ENCODE measurements at places on chromosomes 2 and 18.

- no peak for DNase-seq
Observed at GRCh38 chr2:111219285-111219684, 98.6 kb downstream of the BCL2L11 start.

GRCh38 chr2:106080959-106081358 is 113.1 kb downstream of the UXS1 start:
- DNase-seq = no peak

- no peak for DNase-seq
Observed at GRCh38 chr2:233495503-233496496, 70.8 kb downstream of the USP40 start.

DNA sequence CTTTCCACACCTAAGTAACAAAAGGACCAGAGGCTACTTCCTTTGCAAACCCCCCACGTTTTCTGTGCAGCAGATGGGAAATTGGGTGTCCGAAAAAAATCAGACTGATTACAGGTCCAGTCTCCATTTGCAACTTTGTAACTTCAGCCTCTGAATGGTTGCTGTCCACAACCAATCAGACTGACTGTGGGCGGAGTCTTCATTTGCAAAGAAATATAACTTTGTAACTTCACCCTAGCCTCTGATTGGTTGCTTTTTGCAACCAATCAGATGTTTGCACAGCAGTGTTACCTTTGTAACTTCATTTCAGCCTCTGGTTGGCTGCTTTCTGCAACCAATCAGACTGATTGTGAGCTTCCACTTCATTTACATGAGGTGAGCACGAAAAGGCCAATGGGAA is 27.8 kb upstream of the CACNB4 start:
- DNase-seq = no peak

DNA sequence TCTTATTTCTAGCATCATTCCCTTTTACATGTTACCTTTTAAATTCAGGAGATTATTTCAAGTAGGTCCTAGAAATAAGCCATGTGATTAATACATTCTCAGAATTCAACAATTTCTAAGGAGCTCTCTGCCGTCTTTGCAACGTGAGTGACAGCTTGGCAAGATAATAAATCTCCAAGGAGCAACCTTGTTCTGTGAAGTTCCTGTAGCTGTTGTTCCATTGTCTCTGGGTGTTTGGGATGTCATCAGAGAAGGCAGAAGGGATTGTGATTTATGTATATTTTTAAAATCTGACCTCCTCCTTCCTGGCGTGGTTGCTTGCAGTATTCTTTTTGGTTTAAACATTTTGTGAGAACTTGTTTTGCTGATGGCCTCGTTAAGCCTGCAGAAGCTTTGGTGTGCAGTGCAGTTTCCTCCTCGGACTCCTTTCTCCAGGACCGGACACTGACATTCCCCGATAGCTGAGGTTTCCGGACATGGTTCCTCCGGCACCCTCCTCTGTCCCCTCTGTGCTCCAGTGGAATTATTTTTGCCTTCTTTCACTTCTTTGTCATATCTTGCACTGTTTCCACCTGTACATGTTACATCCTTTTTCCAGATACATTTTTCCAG is 33.7 kb downstream of the RAMP1 start:
- no peak for DNase-seq

DNA sequence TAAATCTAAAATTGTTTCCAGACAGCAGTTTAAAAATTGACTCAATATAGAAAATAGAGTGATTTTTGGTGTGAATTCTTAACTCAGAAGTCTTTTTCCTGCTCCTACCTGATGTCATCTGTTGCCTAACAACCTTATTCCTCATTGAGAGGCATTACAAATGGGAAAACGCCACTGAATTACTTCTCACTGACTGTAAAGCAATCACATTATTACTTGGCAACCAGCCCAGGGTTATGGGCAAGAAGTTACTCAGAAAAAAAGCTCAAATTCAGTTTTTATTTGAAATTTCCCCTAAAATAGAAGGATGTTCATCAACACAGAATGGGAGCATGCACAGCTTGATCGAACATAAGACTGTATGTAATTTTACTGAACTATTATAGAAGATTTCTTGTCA is 201.8 kb upstream of the GULP1 start:
- no peak for DNase-seq

GRCh38 chr2:24813691-24814137 is 20.5 kb downstream of the CENPO start:
- DNase-seq = no peak

DNA sequence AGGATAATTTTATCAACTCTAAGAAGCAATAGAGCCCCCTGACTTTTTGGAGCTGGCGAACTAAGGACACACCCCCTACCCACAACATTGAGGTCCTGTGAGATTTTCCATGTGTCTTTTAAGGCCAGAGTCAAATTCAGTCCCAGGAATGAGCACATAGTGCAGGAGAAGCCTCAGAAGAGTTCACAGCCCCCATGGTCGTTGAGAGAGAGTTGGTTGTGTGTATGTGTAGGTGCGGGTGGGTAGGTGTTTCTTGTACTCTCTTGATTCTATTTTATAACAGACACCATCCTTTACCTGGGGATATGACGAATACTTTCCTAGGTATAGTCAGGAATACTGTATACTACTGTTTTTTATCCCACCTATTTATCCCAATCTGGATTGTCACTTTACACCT is 8.6 kb downstream of the LRATD1 start:
- no peak for DNase-seq

GRCh38 chr2:9388950-9389911 is 34.1 kb downstream of the ITGB1BP1 start:
- DNase-seq = no peak

GRCh38 chr18:51120809-51121596 is 76.5 kb downstream of the MEX3C start:
- no peak for DNase-seq

GRCh38 chr2:167369083-167369482 is 480.8 kb downstream of the XIRP2 start:
- DNase-seq = no peak

DNA sequence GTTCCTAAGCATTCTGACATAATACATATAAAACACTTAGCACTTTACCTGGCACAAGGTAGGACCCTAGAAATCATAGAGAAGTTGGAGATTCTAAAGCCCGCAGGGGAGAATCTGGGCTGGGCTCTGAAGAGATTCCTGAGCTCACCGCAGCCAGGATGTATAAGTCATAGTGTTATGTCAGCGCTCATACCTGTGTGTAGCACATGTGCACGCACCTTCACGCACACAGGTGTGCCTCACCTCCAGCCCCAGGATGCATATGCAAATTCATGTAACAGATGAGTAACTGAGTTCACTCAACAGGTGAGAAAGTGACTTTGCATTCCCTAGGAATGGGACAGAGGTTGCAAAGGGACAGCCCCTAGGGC is 7.9 kb upstream of the SDC1 start:
- no peak for DNase-seq

- no peak for DNase-seq
Observed at GRCh38 chr2:10820562-10820961, 8.0 kb upstream of the PDIA6 start.

DNA sequence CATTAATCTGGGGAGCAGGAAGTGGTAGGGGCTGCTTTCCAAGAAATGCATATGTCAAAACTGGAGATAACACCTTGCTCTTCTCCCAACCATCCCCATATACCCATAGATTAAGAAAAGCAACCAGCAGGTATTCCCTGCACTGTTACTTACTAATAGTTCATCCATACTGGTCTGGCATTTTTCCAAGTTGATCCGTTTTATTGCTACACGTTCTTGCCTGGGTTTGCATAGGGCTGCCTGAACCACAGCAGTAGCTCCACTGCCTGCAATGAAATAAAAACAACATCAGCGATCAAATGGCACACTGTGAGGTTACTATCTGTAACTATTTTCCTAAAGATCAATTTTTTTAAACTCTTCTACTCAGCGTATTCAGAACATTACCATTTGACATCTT is 65.6 kb downstream of the STK39 start:
- no peak for DNase-seq

DNA sequence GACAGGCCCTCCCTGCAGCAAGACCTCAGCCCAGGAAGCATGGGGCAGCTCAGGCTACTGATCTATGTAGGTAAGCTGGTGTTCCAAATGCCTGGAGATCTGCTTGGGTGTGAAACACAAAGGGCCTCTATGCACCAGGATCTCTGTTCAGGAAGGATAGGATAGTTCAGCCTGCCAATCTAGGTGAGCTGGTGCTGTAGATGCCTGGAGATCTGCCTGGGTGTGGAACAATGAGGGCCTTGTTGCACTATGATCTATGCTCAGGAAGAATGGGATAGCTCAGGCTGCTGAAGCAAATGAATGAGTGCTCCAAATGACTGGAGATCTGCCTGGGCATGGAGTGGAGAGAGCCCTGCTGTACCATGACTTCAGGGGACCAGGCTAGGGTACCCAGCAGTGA is 48.9 kb upstream of the MYL1 start:
- DNase-seq = no peak

- DNase-seq = no peak
Observed at GRCh38 chr2:120993661-120994060, 258.0 kb downstream of the GLI2 start.

GRCh38 chr2:103860016-103860415 is 993.9 kb upstream of the POU3F3 start:
- DNase-seq = no peak

- no peak for DNase-seq
Observed at GRCh38 chr2:52473526-52473925, 1294.1 kb upstream of the CHAC2 start.

GRCh38 chr18:11857177-11857887 is 6.1 kb downstream of the CHMP1B start:
- DNase-seq = no peak

DNA sequence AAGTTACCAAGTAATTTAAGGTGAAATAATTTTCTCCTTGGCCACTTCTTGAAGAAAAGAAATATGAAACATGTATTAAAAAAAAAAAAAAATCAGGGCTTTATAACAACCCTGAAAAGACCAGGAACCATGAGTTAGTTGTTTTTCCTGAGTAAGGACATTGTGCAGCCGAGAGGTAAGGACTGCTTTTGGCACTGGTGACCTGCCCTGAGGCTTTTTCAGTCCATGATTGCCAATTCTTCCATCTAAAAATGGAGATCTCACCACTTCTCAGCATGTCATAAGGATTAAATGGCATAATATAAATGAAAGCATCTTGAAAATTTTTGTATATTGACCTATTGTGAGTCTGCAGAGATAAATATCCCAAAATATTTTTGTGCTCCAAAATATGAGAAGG is 244.3 kb downstream of the NRXN1 start:
- DNase-seq = no peak

Measured in CD8-positive, alpha-beta T cell (primary cell).